Epithelial cell of esophagus (primary cell): ENCODE measurements at places on chromosomes 2 and 18.

DNA sequence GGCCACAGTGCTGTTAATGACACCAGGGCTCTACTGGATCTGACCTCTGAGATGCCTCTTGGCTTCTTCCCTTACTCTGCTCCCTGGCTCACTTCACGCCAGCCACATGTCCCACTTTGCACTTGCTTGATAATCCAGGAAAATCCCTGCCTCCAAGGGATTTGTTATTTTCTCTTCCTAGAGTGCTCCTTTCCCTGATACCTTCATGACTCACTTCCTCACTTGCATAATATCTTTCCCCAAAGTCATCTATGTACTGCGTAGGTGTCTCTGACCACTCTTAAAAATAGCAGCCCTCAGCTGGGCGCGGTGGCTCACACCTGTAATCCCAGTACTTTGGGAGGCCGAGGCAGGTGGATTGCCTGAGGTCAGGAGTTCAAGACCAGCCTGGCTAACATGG, 572.3 kb downstream of the PLCL1 start:
- DNase-seq: peak; percentile 71

DNA sequence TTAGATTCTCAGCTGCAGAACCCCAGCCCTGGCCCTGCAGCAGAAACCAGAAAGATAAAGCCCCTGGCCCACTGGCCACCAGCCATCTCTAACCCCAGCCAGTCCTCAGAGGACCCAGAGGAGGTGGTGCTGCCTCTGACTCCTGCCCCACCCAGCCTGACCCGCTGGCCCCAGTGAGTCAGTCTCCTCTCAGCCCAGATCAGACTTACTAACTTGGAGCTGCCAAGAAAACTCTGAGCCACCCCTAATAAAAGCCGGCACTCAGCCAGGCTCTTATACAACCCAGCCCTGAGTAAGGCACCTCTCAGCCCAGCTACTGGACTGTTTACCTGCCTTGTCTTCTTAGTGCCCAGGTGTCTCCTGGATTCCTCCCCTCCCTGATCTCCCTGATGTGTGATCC, 2.0 kb downstream of the SLC14A2 start:
- DNase-seq: peak; percentile 88

DNA sequence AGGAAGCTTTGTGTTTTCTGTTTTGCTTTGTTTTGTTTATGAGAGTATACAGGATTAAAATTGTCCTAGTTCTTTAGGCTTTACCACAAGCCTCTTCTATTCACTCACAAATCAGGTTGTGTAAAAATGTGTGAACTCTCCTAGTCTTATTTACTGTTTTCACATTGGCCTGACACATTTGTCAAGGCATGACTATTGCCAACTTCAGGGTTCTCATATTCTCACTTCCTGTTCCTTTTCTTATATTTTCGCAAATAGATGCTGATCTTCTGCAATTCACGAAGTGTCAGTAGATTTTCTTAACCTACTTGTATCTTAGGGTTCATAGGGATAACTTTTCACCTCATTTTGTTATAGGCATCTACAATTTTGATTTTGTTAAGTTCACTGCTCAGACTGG, 67.1 kb downstream of the CCDC102B start:
- DNase-seq: no peak

DNA sequence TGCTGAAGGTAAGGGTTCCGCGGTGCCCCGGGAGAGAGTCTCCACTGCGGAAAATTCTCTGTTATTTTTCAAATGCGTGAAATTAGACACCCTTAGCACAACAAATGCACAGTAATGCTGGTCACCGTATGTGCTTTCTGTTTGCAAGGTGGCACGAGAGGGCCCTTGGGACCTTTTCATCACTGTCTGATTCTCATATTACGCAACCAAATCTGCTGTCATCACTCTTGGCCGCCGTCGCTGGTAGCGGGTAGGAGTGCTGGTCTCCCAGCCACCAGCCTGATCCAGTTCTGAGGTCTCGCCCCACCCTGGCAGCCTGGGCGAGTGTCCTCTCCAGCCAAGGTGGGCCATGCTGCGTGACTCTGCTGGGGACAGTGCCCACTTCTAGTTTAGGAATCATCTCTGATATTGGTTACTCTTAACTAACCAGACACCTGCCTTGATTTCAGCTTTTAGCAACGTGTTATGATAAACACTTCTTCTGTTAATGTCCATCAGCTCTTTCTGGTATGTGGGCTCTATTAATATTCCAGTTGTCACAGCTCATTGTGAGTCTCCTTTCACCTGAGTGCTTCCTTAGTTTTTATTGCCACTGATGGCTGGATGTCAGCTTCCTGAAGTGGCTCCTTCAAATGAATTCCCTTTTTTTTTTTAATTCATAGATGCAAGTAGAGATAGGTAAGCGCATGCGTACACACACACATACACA, 199.4 kb downstream of the GBX2 start:
- DNase-seq: no peak

GRCh38 chr18:42706618-42707017, 408.9 kb downstream of the RIT2 start:
- peak; percentile 93 for DNase-seq

- no peak for DNase-seq
Observed at GRCh38 chr2:129812071-129812470, 167.4 kb upstream of the RAB6C start.

DNA sequence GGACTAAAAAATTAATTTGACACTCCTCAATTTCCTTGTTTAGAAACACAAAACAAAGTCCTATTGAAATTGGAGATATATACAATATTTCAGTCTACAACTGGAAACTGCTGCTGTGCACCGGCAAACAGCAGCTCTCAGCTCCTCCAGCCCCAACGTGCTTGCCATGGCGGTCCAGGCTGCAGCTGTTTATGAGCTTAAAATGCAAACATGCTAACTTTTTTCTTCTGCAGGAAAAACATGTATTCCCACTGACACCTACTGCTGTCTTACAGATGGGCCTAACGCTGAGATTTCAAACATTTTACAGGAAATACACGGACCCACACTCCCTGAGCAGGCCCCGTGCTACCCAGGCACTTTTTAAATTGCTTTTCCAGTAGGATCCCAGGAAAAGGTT, 195.5 kb downstream of the BCL11A start:
- DNase-seq: no peak

DNA sequence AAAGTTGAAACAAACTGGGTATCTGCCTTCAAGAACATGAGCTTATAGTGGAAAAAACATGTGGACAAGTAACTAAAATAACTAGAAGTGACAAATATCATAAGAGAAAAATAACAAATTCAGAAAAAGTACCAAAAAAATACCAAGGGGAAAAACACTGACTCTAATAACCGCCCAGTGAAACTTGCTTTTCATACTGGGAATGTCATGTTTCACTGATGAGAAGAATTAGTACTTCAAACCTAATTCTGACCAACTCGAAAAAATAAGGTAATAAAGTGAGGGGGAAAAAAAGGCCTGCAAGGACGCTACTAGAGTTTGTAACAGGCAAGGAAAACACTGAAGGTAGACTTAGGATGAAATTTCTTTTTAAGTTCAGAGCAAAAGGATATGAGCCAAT, 83.6 kb downstream of the RTTN start:
- no peak for DNase-seq

DNA sequence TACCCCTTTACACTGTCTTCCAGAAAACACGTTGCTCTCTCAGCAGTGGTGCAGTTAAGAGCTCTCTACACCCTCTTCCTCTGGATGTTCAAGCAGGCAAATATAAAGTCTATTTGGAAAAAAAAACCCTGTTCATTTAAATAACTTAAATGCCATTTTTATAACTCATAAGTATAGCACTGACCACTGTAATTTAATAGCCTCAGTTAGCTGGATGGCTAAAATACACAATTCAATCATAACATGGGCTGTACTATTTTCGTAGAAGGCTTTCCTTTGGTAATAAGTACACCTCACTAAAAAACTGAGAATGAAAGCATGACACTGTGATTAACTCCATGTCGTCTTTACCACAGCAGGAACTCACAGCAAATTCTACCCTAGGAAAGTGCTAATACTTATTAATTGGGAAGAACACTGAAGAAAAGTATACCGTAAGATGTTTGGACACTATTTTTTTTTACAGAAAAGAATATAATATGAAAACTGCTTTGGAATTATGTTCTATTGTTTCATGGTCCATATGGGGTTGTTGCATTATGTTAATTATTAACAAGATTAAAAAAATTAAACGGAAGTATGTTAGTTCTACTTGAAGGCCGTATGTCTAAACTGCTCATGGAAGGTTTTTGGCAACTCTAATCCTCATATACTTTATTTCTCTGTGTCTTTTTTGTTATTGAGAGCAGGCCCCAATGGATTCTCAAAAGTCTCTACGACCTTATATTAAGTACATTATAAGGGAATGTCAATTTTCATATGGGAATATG, 269.1 kb downstream of the ZNF385B start:
- DNase-seq: no peak

DNA sequence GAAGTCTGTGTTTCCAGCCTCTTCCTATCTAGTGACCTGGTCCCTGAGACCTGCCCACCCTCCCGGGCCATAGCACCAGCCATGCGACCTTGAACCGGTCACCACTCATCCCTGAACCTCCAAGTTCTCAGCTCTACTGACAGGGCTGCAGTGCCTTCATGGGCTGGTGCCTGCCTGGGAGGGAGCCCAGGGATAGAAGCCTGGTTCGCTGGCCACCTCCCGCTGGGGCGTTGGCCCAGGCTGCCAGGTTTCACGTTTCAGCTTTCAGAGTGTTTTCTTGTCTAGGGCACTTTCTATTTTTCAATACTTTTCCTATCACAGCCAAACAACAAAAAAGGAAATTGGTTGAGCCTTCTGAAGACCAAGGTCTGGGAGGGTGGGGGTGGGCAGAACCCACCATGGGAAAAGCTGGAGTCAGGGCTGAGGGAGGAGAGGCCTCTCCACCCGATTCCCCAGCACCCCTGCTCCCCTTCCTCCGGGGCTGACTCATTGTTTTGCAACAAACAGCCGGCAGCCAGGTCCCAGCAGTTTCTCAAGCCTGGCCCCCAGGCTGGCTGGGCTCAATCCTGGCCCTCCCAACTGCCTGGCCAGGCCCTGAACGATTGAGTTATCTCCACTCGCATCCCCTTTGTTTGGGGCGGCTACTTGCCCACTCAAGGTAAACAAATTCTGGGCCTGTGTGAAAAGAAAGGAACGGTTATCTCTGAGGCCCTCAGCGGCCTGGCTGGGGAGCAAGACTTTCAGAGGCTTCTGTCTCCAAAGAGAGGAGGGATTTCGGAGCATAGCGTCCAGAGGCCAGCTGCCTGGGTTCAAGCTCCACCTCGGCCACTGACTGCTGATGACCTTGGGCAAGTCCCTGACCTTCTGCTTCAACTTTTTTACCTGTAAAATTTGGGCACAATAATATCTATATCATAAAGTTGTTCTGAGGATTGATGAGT, 47.5 kb downstream of the ZFP36L2 start:
- DNase-seq: peak; percentile 91

GRCh38 chr2:155708071-155708470, 624.5 kb downstream of the NR4A2 start:
- DNase-seq: peak; percentile 14

DNA sequence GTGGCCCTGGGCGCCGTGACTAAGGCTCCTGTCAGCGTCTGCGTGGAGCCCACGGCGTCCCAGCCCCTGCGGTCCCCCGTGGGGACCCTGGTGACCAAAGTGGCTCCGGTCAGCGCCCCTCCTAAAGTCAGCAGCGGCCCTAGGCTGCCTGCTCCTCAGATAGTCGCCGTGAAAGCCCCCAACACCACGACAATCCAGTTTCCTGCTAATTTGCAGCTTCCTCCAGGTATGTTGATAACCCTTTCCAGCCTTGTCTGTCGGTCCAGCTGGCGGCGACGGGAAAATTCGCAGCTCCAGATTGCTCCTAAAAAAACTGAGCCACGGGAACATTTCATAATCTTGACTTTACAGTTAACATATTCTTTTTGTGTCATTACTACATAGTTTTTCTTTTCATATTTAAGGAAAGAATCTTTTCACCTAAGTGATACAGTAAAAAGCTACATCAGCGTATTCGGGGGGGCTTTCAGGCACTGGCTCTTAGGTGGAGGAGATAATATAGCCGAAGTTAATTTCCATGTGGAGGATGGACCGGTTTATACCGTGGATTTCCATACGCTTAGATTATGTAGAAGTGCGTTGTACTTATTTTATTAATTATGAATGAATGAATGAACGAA, 916 bp downstream of the TAF4B start:
- DNase-seq: peak; percentile 40

GRCh38 chr2:45975752-45976517, 321.3 kb upstream of the EPAS1 start:
- DNase-seq: no peak

- peak; percentile 43 for DNase-seq
Observed at GRCh38 chr2:176085861-176086771, 2.4 kb upstream of the EVX2 start.

DNA sequence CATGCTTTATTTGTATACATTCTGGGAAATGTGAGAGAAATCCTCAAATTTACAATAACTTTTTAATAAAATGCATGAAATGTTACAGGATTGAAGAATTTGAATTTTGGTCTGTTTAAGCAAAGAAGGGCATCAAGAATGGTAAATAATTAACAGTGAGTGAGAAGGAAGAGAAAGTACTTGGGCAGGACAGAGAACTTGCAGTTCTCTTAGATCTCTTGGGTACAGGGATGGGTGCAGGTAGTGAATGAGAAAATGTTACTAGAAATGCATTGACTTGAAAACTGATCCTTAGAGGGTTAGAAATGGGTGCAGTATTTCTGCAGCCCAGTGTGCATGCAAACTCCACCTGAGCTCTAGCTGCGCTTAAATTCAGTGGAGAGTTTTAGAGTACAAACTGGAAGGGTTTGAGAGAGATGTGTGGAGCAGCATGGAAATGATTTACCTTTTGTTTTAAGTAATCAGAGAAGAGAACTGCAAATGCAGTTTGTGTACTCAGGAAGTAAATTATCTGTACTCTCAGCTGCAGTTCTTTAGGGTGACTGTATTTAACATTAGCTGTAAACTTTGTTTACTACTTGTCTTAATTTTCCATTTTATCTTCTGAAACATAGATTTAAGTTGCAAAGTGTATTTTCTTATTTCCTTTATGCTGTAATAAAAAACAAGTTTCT, 51.0 kb upstream of the RAB27B start:
- DNase-seq: no peak

DNA sequence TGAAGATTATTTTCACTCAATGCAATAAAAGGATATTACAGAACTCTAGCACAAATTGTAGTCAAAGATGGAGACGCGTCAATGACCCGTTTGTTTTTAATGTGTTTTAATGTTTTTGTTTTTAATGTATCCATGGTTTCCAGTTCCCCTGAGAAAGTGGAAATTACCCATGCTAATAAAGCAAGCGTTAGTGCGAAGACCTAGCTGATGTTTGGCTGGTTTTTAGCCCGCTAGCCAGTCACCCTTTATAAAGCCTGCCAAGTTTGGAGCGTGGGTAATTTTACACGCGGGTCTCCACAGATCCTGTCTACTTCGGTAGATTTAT, 430 bp upstream of the CHMP1B start:
- DNase-seq: peak; percentile 36

DNA sequence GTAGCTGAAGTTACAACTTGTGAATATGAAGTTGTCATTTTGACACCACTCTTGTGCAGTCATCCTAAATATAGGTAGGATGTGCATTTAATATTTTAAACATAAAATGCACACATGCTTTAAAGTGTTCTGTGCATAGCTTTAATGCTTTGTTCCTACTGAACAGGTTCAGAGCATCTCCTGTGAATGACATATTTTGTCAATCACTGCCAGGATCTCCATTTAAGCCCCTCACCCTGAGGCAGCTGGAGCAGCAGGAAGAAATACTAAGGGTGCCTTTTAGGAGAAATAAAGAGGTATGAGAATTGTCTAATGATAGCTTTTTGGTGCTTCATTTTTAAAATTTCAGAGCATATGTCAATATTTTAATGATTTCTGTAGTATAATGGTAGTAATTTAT, 14.7 kb downstream of the ERLEC1 start:
- DNase-seq: no peak
